Uterine smooth muscle cell (primary cell): ENCODE measurements at places on chromosomes 3 and 15. TPM values are rescaled to one million over a fixed set of nuclear protein-coding genes. Genes with fewer than 3 reads are reported as not detected.

GOLGA8J gene
- total RNA-seq = under 0.01 and 0.11 TPM in 2 replicates

ANKDD1A gene
- 3.1 and 3.5 TPM in 2 replicates for total RNA-seq

TM6SF1 gene
- 0.22 and 0.62 TPM in 2 replicates for total RNA-seq

MYO5A gene
- total RNA-seq = 70.7 and 99.6 TPM in 2 replicates

TASOR gene
- total RNA-seq = 91.7 and 95.5 TPM in 2 replicates

SPTSSB gene
- total RNA-seq = under 0.01 and 20.3 TPM in 2 replicates

EHD4 gene
- total RNA-seq = 21.9 and 28.0 TPM in 2 replicates

AADACL2 gene
- total RNA-seq = not detected in 2 replicates

GOLGA8O gene
- total RNA-seq = 1.7 TPM in 1 of 2 replicates, not detected in the other

SEMA3G gene
- total RNA-seq = under 0.01 TPM in 2 replicates
